ENCODE measurements at places on chromosomes 11 and 22.

DNA sequence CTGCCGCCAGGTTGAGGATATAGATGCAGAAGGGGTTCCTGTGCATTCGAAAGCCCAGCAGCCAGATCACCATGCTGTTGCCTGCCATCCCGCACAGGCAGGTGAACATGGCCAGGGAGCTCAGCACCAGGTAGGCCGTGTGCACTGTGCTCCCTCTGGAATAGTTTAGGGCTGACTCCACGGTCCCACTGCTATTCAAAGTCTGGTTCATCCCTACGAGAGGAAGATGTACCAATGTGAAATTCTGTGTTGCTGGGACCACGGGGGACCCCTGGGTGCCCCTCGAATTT lies at the start of gene MRGPRD:
TSS of gene MRGPRD (minus strand) at position 211 of the 290 bp plus-strand sequence. CDS start at position 211, 0 bp downstream.
- no peak within 1 kb of the TSS for H3K4me3 ChIP-seq
- no peak for DNase-seq
- peaks cover 41% of the 10 kb centered on the region for H3K27me3 ChIP-seq

DNA sequence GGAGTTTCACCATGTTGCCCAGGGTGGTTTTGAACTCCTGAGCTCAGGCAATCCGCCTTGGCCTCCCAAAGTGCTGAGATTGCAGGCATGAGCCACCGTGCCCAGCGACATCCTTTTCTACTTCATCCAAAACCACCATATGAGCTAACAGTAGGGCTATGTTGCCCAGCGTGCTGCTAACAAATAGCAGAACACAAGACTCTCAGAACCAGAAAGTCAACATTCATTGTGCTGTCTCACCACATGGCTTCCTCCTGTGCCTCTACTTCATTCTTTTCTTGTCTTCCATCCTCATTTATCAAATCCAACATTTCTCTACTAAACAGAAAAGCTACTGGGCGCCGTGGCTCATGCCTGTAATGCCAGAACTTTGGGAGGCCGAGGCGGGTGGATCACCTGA lies 12.0 kb upstream of the DENND5A start:
- H3K4me1 ChIP-seq = peaks cover 2% of the 10 kb centered on the region
- no peak overlapping the region for H3K27ac ChIP-seq
- no peak overlapping the region for H3K4me3 ChIP-seq
- peaks cover 2% of the 10 kb centered on the region for H3K36me3 ChIP-seq
- H3K27me3 ChIP-seq = no peaks in the 10 kb centered on the region
- no peak for DNase-seq

GRCh38 chr11:109300211-109300610 lies 121.8 kb upstream of the C11orf87 start:
- H3K4me3 ChIP-seq = no peak overlapping the region
- H3K27ac ChIP-seq = no peak overlapping the region
- H3K4me1 ChIP-seq = no peaks in the 10 kb centered on the region
- no peaks in the 10 kb centered on the region for H3K36me3 ChIP-seq
- DNase-seq = no peak

- H3K36me3 ChIP-seq = no peaks in the 10 kb centered on the region
- no peak for DNase-seq
- no peak overlapping the region for H3K27ac ChIP-seq
- no peaks in the 10 kb centered on the region for H3K27me3 ChIP-seq
- H3K4me3 ChIP-seq = no peak overlapping the region
- H3K4me1 ChIP-seq = no peaks in the 10 kb centered on the region
Measured at GRCh38 chr11:1407668-1408067, 17.9 kb downstream of the BRSK2 start.

DNA sequence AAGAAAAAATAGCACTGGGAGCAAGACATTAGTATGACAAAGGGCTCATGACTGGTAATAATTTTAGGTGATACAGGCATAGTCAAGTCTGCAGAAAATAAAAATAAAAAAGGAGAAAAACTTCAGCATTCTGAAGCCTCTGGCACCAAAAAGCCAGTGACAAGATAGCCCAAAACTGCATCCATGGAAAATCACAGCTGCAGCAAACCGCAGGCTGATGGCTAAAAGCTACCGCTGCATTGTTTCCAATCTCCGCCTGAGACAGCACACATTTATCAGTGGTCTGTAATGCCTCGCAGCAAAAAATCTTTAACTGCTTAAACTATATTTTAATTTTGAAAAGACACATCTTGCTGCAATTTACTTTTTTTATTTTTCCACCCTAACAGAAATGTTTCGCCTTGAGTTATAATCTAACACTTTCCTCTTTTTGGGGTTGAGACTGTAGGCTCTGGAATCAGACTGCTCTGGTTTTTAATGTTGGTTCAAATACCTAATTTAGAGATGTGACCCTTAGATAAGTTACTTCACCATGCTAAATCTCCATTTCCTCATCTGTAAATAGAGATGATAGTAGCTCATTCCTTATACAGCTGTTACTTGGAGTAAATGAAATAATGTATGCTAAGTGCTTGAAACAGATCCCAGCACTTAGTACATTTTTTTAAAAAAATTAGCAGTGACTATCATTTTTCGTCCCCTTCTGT lies 42.0 kb upstream of the FIBIN start:
- no peaks in the 10 kb centered on the region for H3K36me3 ChIP-seq
- H3K27me3 ChIP-seq = no peaks in the 10 kb centered on the region
- no peak for DNase-seq
- no peak overlapping the region for H3K4me3 ChIP-seq

Data from IMR-90 (cell line).